Dorsolateral prefrontal cortex (tissue), 122 donors: ENCODE measurements at places on chromosomes 6 and 20. TPM values are rescaled to one million over a fixed set of nuclear protein-coding genes. Genes with fewer than 3 reads are reported as not detected.

DNA sequence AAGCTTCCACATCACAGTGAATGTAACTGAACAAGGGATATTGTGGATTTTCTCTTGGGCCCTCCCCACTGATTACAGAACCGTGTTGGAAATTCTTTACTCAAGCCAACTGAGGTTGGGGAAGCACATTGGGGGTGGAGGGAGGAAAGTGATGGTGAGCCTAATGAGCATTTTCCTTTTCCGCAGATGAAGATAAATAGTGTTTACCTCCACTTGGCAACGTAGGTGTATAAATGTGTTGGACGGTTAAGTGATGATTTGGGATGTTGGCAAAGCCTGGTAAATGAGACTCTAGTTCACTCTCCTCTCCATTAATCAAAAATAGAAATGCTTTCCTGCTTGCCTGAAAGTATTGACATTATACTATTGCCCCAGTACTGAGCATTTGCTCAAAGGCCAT lies 27.1 kb upstream of the NRN1 start:
- DNase-seq: no peak

GRCh38 chr6:82374516-82374915 lies 10.9 kb downstream of the TPBG start:
- no peak for DNase-seq

DNA sequence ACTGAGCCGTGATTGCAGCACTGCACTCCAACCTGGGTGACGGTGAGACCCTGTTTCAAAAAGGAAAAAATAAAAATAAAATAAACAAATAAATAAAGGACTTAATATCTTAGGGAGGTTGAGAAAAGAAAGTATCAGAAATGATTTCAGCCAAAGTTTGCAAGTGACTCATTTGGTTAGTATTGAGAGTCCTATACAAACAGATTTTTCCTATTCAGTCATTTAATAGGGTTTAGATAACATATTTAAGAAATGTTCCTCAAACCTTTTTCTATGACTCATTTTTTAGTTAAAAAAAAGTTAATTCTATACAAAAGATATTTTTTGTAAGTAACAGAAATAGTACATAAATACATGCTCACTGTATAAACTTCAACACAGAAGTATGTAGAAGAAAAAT lies 235.1 kb downstream of the GJA1 start:
- DNase-seq: no peak

GRCh38 chr6:106363401-106364138 lies 3.1 kb downstream of the CRYBG1 start:
- no peak for DNase-seq

GRCh38 chr20:18138266-18138582 lies 561 bp downstream of the KAT14 start:
- no peak for DNase-seq

DNA sequence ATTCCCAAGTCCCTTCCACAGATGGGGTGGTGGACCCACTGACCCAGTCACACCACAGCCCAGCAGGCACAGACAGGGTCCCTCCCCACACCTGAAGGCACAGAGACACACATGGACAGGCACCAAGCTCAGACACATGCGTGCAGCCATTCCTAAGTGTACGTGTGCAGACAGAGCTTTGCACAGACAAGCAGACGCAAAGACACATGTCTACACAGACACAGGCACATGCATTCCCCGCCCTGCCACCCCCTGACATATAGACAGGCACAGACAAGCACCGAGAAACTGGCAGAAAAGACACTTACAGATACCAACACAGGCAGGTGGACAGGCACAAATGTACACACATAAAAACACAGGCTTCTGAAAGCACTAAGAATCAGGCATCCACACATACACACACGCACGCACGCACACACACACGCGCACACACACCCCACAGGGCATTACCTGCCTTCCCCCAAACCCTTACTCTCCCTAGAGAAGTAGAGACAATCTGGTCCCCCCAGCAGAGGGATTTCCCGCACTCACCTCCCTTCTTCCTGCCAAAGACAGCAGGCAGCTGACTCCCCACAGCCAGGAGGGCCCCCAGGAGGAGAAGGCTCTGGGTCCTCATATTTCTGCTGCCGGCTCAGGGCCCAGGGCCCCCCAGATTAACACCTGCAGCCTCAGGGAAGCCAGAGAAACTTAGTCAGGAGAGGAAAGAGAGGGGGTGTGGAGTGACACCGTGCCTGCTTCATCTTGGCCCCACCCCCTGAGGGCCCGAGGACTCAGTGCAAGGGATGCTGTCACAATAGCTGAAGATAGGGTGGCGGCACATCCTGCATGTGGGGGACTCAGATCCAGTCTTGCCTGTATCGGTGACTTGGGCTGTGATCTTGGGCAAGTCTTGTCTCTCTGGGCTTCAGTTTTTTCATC lies at the start of gene WFDC5:
WFDC5 (minus strand) TSS at position 710 of the 921 bp plus-strand sequence; CDS start at position 619, 91 bp downstream.
- DNase-seq: no peak

- DNase-seq: no peak
These were observed 104.7 kb upstream of the TMEM170B start for GRCh38 chr6:11432713-11433450.

DNA sequence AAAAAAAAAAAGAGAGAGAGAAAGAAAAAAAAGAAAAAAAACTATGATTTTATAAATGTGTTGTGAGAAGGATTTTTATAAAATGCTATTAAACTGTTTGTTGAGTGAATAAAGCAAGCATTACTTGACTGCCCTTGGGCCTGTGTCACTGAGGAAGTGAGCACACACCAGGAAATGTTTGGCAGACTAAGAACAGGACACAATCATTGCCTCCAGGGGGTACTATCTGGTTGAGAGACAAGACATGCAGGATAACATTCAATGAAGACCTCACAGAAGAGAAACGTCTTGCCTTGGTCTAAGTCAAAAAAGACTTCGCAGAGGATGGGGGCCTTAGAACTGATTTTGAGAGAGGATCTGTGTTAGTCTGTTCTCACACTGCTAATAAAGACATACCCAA lies 40.6 kb downstream of the MTFR2 start:
- no peak for DNase-seq

The MAP3K4 gene
- total RNA-seq: 90.1 TPM

The COX4I2 gene
- 1.6 TPM for total RNA-seq
